ENCODE measurements at places on chromosomes 2 and 18.

- DNase-seq = peak; percentile 33
These were observed 815 bp downstream of the GMCL1 start for GRCh38 chr2:69830045-69830905.

- DNase-seq = no peak
These were observed 18.3 kb downstream of the ZNF892 start for GRCh38 chr2:95225658-95226057.

- no peak for DNase-seq
These were observed 69.8 kb downstream of the CYBRD1 start for GRCh38 chr2:171592036-171592555.

DNA sequence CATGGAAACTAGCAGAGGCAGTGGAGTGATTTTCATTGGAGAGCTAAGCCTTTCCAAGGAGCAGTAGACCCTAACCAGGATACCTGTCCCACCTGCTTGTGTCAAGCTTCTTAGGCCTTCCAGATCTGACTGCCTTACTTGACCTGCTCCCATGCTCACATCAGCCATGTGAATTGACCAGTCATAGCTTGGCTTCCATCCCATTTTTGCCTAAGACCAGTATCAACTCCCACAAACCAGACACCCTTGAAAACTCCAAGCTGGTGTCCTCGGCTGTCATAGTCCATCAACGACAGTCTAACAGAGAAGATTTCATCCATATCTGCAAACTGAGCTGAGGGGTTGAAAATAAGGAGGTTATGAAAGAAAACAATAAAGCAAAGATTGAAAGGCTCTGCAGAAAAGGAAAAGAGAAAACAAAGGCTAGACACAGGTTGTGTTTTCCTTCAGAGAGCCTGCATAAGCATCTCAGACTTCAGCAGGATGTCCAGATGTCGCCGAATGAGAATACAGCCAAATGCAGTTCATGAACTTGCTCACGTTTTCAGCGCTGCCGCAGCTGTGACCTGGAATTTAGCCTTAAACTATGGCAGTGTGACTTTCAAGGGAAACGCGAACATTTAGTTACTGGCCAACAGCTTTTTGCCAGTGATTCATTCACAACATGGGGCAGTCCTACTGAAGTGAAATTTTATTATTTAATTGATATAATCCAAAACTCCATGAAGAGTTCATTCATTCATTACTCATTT lies 868.1 kb upstream of the ID2 start:
- DNase-seq = no peak

DNA sequence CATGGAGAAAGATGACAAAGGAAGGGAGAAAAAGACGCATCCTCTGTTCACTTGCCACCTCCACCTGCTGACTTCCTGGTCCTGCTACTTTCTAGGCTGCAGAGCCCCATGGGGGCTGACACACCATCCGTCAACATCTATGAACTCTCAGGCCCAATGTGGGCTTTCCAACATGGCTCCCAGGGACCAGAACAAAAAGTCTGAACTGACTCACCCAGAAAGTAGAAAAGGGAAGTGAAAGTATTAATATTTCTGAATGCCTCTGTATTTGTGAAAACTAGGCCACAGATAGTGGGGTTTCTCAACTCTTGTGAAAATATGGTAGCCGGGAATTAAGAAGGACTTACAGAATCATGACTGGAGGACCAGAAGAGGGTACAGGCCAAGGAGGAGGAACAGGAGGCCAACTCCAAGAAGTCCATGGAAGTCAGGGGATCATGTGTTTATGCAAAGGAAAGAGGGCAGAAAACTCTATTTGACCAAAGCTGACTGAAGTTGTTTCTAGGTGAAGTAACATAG lies 123.1 kb upstream of the CAB39 start:
- DNase-seq = no peak

- no peak for DNase-seq
These were observed 297.1 kb downstream of the TCF4 start for GRCh38 chr18:55290898-55291297.

DNA sequence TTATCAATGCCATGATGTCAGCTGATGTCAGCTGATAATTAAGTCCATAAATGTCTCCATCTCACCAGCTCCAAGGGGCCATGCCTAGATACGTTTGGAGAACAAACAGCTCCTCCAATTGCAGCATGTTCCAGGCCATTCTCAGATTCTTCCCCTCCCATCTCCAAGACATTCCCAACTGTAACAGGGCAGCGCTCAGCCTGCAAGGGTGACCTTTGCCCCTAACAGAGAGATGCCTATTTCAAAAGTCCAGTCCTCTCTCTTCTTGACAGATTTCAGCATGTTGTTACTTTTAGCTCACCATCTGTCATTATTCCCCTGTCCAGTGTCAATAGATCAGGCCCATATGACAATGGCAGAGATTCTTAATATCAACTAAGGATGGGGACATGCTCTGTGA lies 9.9 kb downstream of the PSD4 start:
- no peak for DNase-seq

DNA sequence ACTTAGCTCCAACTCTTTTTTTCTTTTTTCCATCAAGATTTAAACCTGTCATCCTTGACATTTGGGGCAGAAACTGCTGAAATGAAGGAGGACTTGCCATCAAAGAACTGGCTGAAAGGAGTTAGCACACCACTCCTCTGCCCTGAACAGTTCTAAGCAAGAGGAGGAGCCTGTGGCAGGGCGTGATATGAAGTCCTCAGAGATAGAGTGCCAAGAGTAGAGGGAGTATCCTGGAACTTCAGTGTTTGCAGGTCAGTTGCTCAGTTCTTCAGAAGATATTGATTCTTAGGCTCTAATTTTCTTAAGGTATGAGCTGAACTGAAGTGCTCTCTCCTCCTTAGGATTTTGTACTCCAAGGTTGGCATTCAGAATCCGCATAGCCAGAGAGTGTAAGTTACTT lies 15.2 kb downstream of the NABP1 start:
- DNase-seq = no peak

GRCh38 chr2:36655453-36655852 lies 41.1 kb upstream of the VIT start:
- DNase-seq = no peak

GRCh38 chr2:218267259-218267658 lies 2.7 kb downstream of the AAMP start:
- DNase-seq = no peak

DNA sequence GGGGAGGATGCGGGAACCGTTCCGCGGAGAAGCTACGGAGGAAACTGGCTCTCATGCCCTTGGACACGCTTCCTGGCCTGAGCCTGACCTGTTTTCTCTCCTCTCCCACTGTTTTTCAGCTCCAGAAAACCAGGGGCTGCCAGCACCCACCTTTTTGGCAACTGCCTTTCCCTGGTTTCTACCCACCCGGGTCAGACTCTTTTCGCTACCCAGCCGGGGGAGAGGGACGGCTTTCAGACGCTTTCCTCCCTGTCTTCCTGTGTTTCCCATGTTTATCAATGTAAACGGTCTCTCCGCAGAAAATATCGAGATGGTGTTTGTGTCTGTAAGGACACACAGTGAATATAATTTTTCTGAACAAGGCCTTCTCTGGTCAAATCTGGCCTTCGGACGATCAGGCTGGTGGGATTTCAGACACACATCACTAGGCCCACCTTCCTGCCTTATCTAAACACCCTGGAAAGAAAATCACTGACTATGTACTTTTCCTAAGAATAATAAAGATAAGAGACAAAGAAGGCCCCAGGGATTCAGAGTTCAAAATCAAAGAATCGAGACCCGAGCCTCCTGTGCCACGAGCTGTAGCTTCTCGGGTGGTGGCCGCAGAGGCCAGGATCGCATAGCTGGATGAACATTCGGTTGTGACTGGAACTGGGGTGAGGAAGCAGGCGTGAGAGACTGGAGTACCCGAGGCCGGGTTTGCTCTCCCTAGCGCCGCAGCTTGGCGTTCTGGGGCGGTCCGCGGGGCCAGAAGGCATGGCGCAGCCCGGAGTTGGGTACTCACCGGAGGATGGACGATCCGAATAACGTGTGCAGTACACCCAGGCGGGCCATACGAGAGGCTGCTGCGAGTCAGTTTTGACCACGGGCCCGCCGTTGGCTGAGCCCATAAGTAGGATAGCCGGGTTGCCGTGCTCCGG lies 1.7 kb downstream of the EN1 start:
- no peak for DNase-seq

DNA sequence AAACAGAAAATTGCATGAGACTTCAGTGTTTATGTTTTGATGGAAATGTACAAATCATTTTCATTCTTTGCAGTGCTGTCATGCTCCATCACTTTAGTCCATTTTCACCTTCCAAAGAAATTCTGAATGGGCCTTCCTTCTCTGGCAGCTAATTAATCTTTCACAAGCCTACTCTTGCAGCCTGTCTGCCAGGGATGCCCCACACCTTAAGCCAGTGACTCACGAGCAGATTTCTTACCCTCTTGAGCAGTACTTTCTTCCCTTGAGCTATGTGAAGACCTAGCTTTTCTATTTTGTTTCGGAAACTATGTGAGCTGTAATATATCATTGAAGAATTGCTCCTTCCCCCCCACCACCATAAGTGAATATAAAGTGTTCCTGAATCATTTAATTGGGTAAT lies 404.3 kb upstream of the VWC2L start:
- DNase-seq = no peak

GRCh38 chr2:86225581-86225980 lies 26.3 kb downstream of the MRPL35 start:
- DNase-seq = no peak

- no peak for DNase-seq
These were observed 136.2 kb downstream of the CERS6 start for GRCh38 chr2:168592181-168592831.

DNA sequence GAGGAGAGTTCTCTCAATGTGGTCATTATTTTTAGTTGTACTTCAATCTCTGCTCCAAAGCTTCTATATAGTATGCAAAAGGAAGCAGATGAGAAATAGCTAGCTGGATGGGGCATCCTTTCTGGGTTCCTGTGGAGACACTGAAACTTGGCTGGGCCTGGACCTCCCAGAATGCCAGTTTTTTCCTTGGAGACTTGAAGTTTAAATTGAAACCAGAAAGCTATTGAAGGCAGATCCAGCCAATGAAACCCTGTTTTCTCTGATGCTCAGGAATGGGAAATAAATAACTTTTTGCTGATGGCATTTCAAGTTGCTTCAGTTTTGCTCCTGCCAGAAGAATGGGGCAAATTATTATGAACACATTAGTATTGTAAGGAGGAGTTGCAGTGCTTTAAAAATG lies 2.9 kb downstream of the SETBP1 start:
- DNase-seq = no peak

DNA sequence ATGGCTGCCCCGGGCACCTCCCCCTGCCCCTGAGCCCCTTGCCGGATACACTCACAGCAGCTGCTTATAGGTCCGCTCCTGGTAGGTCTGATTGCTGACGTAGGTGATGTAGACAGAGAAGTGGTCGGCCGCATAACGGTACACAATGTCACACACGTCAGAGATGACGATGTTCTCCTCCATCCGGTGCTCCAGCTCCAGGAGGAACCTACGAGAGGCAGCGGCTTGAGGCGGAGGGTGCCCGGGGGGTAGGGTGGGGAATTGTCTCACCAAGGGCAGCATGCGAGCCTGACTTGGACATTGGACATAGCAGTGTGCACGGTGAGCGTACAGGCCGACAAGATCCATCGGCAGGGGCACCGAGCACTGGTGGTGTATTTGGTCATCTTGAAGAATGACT lies 22.8 kb downstream of the SNORC start:
- no peak for DNase-seq

DNA sequence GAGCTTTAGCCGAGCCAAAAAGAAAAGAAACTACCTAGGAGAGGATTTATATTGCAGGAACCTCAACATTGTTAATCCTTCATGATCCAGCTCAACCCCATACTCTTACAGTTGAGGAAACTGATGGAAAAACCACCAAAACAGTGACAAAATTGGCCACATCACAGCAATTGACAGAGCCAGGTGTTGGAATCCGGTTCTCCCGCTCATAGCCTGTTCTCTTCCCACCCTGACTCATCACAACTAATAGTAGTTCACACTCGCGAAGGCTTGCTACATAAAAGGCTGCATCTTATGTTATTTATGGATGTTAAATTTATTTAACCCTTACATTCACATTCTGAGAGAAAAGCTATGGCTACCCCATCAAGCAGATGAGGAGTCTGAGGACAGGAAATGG lies 33.7 kb downstream of the SLC9A4 start:
- DNase-seq = no peak

- no peak for DNase-seq
These were observed 591.0 kb downstream of the ARHGAP15 start for GRCh38 chr2:143720095-143720664.

DNA sequence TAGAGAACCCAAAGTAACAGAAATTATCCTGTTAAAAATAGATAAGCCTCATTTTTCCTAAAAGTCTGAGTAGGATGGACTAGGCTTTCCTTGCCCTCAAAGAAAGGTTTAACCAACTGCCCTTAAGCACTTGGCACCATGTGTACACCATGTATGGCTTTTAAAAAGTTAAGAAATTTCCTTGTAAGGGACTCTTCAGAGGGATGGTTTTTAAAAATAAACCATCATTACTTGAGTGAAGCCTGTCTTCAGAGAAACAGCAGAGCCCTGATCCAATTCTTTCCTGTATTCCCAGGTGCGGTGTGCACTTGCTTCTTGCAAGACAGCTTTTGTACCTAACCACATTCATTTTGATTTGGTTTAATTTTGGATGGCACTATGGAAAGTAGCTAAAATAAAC lies 1.1 kb upstream of the NEMP2 start:
- peak; percentile 39 for DNase-seq

GRCh38 chr2:102355526-102356380 lies at the start of gene IL18R1:
IL18R1 (plus strand) TSS chr2:102355796; CDS start chr2:102362661, 6,865 bp downstream.
- peak; percentile 64 for DNase-seq

- no peak for DNase-seq
These were observed 287.6 kb downstream of the SOCS6 start for GRCh38 chr18:70576276-70577022.

DNA sequence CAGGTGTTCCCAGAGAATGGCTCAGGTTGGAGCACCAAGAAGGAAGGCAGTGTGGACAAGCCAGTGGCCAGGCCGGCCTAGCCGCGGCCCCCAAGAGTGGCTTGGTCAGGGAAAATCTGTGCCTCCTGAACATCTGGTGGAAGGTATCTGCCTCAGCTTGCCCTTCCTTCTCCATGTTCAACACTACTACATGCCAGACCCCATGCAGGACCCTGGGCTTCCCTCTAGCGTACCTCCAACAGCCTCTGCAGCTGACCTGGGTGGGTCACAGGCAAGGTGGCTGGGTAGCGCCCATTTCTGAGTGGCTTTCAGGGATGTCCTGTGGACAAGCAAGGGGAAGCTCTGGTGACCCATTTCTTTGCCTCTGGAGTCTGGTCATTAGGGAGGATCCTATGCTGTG lies 7.7 kb downstream of the WNT10A start:
- DNase-seq = no peak

DNA sequence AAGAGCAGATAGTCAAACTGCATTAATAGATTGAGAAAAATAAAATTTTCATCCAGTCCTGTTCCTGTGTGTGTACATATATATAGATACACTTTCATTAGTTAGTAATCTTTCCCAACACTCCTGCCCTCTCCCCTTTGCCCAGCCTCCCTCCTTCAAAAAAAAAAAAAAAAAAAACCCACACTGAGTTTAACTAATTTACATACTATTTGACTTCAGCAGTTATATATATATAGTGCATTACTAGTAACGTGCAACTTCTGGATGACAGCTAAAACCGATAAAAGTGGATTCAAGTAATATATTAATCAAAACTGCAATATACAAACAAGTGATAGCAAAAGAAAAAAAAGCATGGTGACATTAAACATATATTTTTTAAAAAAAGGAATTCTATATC lies 1.4 kb downstream of the FIGN start:
- no peak for DNase-seq
